IMR-90 (cell line): ENCODE measurements at places on chromosomes 16 and 17. TPM values are rescaled to one million over a fixed set of nuclear protein-coding genes. Genes with fewer than 3 reads are reported as not detected.

Gene CD7
- total RNA-seq = not detected in 2 replicates

DNA sequence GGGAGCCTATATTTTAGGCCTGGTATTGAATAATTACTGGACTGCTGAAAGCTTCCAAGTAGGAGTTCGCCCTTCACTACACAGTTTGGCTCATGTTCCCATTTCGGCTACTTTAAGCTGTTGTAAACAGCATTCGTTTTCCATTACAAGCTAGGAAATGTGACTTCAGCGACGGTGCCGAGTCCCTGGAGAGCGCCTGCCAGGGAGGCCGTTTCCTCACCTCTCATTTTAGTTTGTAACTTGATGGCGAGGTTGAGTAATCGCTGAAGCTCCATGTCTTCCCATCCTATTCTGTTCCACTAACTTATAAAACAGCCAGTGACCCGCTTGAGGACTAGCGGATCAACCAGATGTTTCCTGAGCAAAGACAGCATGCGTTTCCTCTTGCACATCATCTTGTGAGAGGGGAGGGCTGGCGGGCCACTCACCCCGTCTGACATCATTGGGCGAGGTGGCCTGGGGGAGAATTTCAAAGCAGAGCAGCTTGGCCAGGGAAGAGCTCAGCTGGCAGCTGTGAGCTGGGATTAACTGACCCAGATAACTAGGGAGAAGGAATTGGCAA lies 32.9 kb downstream of the PCTP start:
- DNase-seq = no peak
- no peak overlapping the region for H3K4me3 ChIP-seq
- H3K27me3 ChIP-seq = no peaks in the 10 kb centered on the region
- H3K36me3 ChIP-seq = no peaks in the 10 kb centered on the region

DNA sequence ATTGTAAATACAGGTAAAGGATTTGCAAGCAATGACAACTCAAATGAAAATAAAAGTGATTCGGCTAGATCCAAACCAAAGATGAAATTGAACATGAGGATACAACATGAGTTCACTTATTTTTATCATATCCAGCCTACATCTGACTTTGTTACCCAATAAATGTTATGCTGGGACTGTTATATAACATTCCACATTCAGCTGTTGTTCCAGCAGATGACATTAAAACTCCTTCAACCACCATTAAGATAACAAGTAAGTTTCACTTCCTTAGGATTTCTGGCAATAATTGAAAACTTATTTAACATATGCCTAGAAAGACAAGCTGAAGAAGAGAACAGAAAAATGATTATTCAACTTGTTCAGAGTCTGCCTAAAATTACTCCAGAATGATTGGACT lies 729.4 kb downstream of the CDH11 start:
- no peaks in the 10 kb centered on the region for H3K36me3 ChIP-seq
- no peaks in the 10 kb centered on the region for H3K27me3 ChIP-seq
- no peak overlapping the region for H3K27ac ChIP-seq
- no peak for DNase-seq
- H3K4me3 ChIP-seq = no peak overlapping the region
- H3K4me1 ChIP-seq = peaks cover 7% of the 10 kb centered on the region

DNA sequence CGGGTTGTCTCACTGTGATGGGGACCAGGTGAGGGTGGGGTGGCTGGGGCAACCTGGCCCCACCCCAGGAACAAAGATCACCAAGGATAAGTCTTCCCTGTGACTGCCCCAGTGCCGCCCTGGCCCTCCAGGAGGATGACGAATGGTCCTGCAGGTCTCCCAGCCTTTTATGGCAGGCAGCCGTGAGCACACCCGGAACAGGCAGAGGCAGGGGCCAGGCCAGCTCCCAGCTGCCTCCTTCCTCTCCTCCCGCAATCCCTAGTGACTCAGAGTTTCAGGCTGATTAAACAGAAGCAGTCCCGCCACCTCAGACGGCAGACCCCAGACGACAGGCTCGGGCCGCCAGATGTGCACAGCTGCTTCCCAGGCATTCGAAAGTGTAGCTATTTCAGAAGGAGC lies 13.3 kb downstream of the JUP start:
- peak; percentile 91 for DNase-seq
- H3K4me1 ChIP-seq = peaks cover 24% of the 10 kb centered on the region
- H3K27ac ChIP-seq = peak overlapping the region; percentile 17

DNA sequence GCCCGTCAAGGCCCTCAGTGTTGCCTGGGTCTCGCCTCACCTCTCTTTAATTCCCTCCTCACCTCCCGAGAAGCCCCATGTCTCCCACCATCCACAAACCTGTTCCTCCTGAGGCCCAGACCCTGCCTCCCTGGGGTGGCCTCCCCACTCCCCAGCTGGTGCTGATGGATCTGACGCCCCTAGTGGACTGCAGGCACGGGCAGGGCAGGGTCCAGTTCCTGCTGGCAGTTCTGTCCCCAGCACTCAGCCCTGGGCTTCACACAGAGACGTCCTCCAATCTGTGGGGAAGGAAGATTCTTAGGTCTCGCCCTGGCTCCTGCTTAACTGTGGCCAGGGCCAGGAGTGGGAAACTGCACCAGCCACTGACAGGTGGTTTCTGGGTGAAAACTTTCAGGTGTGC lies 108.8 kb downstream of the AMFR start:
- H3K4me1 ChIP-seq = no peaks in the 10 kb centered on the region
- H3K27me3 ChIP-seq = peaks cover 24% of the 10 kb centered on the region
- H3K4me3 ChIP-seq = no peak overlapping the region
- H3K27ac ChIP-seq = no peak overlapping the region

Gene SARM1
- 2.5 and 3.4 TPM in 2 replicates for total RNA-seq

Gene LDHD
- total RNA-seq = under 0.01 TPM in 1 of 2 replicates, not detected in the other

- H3K36me3 ChIP-seq = no peaks in the 10 kb centered on the region
- no peaks in the 10 kb centered on the region for H3K27me3 ChIP-seq
- DNase-seq = no peak
Observed at GRCh38 chr17:80667462-80668277, 123.0 kb downstream of the RPTOR start.

DNA sequence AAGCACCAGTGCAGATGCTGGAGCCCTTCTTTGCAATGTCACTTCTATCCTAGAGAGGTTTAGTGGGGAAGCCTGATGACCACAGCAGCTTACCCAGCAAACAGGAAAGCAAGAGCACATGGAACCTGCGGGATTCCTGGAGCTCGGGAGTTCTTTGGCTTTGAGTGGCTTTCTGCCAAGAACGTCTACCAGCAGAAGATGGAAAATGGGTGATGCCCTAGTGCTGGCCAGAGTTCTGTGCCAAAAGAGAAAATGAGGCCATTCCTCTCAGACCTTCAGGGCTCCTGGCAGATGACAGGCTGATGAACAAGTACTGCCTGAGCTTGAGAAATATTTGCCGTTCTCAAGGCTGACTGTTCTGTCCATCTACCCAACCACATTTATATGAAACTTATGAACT lies 332.1 kb upstream of the CCL2 start:
- H3K27me3 ChIP-seq = no peaks in the 10 kb centered on the region
- H3K4me1 ChIP-seq = no peaks in the 10 kb centered on the region
- no peak overlapping the region for H3K4me3 ChIP-seq

Gene KRTAP4-9
- not detected in 2 replicates for total RNA-seq

Gene SAMD14
- 1.4 TPM in 2 replicates for total RNA-seq

GRCh38 chr16:30567991-30568638 lies 3.4 kb downstream of the ZNF688 start:
- H3K27me3 ChIP-seq = peaks cover 6% of the 10 kb centered on the region; the same call in 1 of the 2 replicates
- H3K36me3 ChIP-seq = no peaks in the 10 kb centered on the region
- no peak overlapping the region for H3K4me3 ChIP-seq
- DNase-seq = peak; percentile 74
- peaks cover 9% of the 10 kb centered on the region for H3K4me1 ChIP-seq

Gene ELMO3
- total RNA-seq = 0.28 and 0.36 TPM in 2 replicates

DNA sequence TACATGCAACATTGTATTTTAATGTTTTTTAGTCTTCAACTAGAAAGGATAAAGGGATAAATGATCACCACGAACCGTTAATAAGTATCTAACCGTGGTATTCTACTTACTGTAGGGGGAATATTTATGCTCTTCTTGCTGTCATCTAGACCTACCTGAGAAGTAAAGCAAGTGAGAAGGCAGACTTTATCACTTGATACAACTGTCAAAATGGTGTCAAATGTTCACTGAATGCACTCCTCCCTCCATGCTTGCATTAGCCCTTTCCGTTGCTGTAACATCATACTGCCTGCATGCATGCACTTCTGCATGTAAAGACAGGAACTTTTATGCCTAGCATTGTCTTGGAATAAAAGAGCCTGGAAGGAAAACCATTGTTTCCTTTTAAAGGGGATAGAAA lies 298.6 kb upstream of the PMFBP1 start:
- no peak overlapping the region for H3K4me3 ChIP-seq
- no peak for DNase-seq
- no peak overlapping the region for H3K27ac ChIP-seq
- no peaks in the 10 kb centered on the region for H3K4me1 ChIP-seq
- no peaks in the 10 kb centered on the region for H3K27me3 ChIP-seq

GRCh38 chr17:19404264-19404663 lies 6.8 kb upstream of the RNF112 start:
- no peak for DNase-seq
- H3K36me3 ChIP-seq = no peaks in the 10 kb centered on the region
- H3K4me1 ChIP-seq = peaks cover 4% of the 10 kb centered on the region; the same call in 1 of the 2 replicates
- no peak overlapping the region for H3K4me3 ChIP-seq
- no peak overlapping the region for H3K27ac ChIP-seq
- H3K27me3 ChIP-seq = no peaks in the 10 kb centered on the region

Gene STARD3
- 8.1 and 8.6 TPM in 2 replicates for total RNA-seq

GRCh38 chr16:12152740-12153139 lies 176.2 kb downstream of the SNX29 start:
- H3K4me3 ChIP-seq = no peak overlapping the region
- DNase-seq = no peak
- no peaks in the 10 kb centered on the region for H3K27me3 ChIP-seq
- H3K4me1 ChIP-seq = peaks cover 8% of the 10 kb centered on the region

DNA sequence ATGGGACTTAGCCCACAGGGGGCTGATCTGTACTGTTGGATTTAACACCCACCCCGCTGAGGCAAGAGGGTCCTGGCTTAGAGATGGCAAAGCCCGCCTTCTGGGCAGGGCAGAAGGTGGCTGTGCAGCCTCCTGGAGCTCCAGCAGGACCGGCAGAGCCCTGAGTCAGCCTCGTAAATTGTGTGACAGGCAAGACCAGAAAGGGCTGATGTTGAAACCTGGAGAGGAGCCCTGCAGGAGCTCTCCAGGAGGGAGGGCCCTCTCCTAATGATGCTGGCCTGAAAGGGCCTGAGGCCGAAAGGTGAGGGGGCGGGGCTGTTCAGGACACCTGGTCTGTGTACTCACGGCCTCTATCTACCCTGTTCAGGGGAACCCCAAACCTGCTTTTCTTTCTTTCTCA lies 22.5 kb upstream of the MYO15B start:
- peaks cover 35% of the 10 kb centered on the region for H3K27me3 ChIP-seq
- H3K36me3 ChIP-seq = no peaks in the 10 kb centered on the region
- H3K4me1 ChIP-seq = peaks cover 1% of the 10 kb centered on the region; the same call in 1 of the 2 replicates
- no peak overlapping the region for H3K4me3 ChIP-seq
- DNase-seq = peak; percentile 15
